Left lobe of liver (tissue), 2 donors: ENCODE measurements at places on chromosomes 1 and 21.
A peak's percentile ranks its signal among the peaks of the same experiment; 100 is the strongest.

DNA sequence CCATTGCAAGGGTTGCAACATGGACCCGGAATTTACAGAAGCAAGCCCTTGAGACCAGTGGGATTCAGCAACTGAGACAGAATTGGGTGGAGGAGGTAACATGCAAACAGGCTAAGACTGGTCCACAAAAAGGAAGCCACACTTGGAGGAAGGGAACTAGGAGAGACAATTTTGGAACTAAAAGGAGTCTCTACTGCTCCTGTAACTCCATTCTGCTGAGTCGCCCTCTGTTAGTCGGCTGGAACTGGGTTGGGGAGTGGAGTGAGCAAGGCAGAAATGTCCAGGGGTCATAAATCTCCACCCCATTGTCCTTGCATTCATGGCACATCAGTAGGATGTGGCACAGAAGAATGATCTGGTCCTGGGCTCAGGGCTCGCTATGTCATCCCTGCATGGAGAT, 5.1 kb downstream of the LAMB3 start:
- no peak for DNase-seq

DNA sequence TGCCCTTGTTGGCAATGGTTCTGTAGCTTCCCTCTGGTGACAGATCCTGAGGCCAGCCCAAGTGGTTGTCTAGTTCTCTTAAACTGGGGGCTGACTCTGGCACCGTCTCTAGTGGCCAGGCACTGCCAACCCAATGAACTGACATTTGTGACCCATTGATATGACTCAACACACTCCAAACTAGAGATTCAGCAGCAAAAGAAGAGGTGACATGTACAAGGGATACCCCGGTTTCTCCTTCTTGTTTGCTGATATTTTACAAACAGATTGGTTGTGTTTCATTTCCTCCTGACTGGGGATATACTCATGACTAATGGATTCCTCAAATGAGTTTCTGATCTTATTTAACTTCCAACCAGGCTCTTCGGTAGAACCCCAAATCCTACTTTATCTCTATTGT, 65.9 kb upstream of the DNAJC6 start:
- no peak for DNase-seq

DNA sequence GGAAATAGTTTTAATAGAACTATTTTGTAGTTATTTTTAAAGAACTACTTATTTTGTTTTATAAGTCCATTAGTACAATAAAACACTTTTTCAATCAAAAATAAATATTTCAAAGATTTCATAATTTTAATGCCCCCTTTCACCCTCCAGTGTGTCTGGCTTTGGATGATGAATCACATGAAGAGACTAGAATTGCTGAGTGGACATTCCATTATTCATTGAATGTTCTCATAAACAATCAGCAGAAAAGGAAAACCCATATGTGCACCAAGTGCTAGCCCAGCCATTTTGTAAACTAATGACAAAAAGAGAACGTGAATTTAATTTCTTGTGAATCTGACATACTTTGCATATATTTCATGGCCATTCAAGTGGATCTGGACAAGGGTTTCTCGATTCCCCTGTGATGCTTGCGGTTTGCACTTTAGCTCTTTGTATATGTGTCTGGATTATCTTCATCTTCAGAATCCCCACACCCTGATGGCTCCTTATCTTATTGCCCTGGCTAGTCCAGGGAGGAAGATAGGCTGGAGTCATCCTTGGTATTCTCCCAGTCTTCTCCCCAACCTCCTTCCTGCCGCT, 20.7 kb upstream of the CHIA start:
- no peak for DNase-seq

DNA sequence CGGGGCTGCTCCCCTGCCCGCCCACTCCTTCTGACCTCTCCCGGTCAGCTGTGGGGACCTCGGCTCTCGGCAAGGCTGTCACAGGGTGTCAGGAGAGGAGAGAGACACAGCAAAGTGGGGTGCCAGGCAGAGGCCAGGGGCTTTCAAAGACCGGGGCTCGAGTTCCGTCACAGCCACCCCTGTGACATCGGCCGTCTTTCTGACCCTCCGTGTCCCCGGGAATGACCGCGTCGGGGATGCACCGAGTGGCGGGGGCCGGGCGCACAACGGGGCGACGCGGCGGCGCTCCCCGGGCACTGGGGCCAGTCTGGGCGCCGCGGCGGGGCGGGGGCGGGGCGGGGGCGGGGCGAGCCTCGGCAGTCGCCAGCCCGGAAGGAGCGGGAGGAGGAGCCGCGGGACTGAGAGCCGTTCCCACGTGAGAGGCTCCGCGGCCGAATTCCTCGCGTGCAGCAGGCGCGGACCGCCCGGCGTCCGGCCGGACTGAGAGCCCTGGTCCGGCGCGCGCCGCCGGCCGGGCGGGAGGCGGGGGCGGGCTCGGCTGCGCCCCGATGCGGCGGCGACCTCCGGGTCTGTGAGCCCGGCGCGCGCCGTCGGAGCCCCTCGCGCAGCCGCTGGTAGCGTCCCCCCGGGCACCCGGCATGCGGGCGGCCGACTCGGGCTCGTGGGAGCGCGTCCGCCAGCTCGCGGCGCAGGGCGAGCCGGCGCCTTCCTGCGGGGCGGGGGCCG, 229.7 kb upstream of the TMEM51 start:
- DNase-seq = peak; percentile 55

- DNase-seq = no peak
Measured at GRCh38 chr1:21586846-21587601, 77.8 kb downstream of the ALPL start.

DNA sequence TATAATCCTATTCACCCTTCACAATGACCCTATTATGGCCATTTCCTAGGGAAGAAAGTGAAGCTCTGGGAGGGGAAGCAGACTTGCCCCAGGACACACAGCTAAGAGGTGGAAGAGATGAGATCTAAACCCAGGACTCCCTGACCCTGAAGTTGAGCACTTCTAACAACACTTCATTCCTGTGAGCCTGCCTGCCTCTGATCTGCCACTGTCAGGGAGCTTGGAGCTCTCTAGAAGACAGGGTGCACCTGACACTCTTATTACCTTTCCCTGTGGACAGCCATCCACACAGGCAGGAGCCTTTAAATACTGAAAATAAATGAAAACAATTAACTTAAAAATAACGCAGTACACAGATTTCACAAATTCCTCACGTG, 599 bp downstream of the MKNK1 start:
- no peak for DNase-seq

DNA sequence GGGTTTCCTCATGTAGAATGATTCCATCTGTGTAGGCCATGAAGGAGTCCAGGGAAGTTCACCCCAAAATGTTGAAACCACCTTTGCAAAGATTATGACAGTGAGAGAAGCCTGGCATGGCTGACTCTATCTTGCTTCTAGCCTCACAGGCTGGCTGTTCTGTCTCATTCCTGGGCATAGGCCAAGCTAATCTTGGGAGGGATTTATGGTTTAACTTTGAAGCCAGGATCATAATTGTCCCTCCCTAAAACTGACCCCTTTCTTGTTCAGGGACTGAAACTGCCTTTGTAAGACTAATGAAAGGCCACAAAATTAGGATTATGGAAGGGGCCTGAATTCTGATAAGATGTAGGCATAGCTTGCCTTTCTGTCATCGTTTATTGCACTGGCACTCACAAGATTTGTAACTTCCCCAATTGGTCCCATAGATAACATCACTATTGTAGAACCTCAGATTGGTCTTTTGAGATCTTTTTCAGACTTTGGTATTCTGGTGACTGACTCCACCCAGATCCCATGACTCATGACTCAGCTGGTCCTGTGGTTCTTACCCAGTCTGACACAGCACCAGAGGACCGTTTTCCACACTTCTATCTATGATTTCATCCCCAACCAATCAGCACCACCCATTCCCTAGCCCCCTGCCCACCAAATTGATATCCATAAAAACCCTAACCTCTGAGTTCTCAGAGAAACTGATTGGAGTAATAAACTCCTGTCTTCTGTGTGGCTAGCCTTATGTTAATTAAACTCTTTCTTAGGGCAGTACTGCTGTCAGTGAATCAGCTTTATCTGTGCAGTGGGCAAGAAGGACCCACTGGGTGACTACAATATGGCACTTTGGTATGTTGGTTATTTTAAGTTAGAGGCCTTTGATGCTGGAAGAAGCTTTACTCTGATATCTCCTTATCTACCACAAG, 13.6 kb upstream of the LAMTOR5 start:
- DNase-seq = no peak

- no peak for DNase-seq
Measured at GRCh38 chr1:195934817-195935553, 673.3 kb downstream of the KCNT2 start.

- DNase-seq = no peak
Measured at GRCh38 chr1:90713741-90714509, 3.2 kb downstream of the BARHL2 start.

DNA sequence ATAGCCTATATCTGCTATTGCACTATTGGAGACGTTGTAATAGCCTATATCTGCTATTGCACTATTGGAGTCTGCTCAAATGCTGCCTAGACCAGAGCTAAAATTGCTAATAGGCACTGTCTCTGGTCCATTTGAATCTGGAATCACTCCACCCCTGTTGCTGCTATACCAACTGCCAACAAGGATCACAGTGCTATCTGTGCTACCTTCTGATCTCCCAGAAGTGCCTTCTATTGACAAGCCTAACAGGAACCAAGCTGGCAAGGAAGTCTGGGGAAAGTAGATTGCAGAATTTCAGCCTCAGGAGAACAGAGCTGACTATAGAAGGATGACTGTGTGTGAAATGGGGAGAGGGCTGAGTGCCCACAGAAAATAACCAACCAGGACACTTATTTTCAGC, 15.9 kb downstream of the RWDD3 start:
- DNase-seq = no peak
